ENCODE measurements at places on chromosomes 5 and 9. TPM values are rescaled to one million over a fixed set of nuclear protein-coding genes. Genes with fewer than 3 reads are reported as not detected.

DNA sequence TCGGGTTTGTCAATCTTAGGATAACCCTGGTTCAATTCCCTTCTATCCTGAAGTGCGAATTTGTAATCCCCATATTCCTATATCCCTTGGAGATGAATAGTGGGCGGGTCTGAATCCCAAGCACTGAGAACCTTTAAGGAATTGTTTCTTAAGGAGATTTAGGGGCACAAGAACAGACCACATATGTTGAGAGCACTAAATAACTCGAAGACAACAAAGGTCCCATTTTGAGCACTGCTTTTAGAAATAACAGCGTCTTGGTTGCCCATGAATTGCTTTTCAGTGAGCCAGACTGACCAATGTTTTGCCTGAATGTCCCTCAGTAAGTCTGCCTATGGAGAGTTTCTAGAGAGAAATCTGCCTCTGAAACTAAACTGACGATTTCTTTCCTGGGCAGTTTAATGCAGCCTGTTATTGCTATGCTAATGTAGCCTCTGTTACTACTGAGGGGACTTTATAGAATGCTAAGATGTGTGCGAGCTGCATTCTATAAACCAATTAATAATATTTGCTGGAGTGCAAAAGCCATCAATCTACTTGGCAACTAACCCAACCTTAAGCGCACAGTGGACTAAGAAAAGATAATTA is 445.0 kb upstream of the DMAC1 start:
- no peak overlapping the region for H3K27ac ChIP-seq
- no peaks in the 10 kb centered on the region for H3K4me1 ChIP-seq
- no peak for DNase-seq
- H3K36me3 ChIP-seq: no peaks in the 10 kb centered on the region

DNA sequence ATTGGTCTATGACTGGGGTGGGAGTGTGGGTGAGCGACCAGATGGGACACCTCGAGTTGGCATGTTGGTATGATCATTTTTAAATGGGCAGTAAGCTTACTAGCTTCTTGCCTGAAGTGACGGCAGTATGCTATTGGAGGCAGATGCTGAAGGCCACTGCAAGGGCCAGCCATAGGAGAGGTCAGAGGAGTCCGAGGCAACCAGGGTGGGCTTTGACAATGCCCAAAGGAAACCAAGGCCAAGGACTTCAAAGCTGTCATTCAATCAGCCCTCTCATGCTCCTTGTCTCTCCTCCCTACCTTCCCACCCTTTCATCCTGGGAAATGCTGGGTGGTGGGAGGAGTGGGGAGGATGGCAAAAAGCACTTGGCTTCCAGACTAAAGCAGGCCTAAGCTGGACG is 57.1 kb upstream of the GLRX start:
- no peak overlapping the region for H3K4me3 ChIP-seq
- no peaks in the 10 kb centered on the region for H3K36me3 ChIP-seq
- DNase-seq: no peak
- no peaks in the 10 kb centered on the region for H3K4me1 ChIP-seq

DNA sequence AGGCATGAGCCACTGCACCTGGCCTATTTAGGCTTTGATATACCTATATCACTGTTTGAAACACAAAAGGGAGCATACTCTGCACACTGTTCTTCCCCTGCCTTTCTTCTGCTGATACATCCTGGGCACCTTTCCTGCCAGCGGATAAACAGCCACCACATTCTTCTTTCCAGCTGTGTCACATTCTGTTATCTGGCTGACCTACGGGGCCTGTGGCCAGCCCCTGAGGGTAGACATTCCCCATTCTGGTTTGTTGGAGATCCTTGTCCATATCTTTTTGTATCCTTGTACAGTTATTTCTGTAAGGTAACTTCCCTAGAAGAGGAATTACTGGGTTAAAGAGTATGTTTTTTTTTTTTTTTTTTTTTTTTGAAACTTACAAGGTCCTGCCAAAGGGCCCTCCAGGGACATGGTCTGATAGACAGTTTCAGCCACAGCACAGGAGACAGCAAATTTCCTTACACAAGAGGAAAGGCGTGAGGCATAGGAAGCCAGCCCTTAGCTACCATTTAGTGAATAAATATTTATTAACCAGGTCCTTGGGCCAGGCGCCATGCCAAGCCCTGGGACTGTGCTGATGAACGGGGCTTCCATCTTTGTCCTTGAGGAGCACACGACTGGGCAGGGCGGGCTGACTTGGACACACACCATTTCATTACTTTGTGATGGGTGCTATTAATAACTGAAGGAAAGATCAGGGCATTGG is 57.8 kb downstream of the ERGIC1 start:
- no peak overlapping the region for H3K4me3 ChIP-seq
- DNase-seq: no peak
- H3K27me3 ChIP-seq: no peaks in the 10 kb centered on the region

DNA sequence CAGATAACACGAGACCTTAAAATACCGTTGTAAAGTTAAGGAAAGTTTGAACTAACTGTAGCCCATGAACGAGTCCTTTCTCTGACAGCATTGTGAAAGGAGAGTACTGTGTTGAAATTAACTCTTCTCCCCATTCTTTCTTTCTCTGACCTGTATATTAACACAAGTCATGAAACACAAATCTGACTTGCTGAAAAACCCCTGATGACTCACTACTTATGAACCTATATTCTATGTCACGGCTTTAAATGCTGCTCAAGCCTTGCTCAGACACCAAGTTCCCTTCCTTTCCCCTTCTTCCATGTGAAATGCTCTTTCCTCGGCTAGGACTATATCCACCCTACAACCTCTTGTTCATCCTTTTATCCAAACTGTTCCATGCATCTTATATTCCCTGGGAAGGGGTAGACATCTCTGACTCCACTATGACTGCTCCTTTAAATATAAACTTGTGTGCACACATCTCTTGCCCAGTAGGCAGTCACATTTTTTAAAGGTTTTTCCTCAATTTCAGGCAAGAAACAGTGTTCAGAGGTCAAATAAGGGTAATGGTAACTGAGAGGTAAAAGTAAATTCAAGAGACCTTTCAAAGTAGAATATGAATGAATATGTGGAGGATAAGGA is 142.9 kb downstream of the NFIB start:
- no peak overlapping the region for H3K4me3 ChIP-seq
- H3K36me3 ChIP-seq: no peaks in the 10 kb centered on the region
- no peaks in the 10 kb centered on the region for H3K27me3 ChIP-seq
- DNase-seq: no peak

DNA sequence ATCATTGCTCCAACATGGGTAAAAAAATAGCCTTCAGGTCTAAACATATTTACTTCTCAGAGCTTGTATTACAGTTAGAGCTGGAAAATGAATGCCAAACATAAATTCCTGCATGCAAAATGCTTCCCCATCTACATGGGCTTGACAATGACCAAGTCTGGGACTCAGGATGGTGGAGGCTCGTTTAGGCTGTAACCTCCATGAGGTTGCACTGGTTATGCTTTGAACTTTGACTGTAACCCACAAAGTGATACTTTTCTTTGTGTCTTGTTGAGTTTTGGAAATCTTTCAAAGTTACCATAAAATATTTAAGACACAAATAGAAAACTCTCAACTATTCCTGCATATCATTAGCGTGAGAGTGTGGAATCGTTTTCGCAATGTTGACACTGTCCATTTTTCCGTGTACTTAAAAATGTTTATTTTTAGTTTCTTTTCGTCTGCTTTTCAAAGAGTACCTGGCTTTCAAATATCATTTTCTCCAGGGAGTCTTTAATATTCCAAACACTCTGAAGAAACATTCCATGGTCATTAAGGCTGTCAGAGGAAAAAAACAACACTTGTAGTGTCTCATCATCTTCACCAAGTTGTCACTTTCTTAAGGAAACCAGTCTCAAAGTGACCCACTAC is 487.8 kb downstream of the ENC1 start:
- H3K36me3 ChIP-seq: no peaks in the 10 kb centered on the region
- H3K27me3 ChIP-seq: no peaks in the 10 kb centered on the region
- H3K4me3 ChIP-seq: no peak overlapping the region
- H3K27ac ChIP-seq: peak overlapping the region; percentile 21
- no peaks in the 10 kb centered on the region for H3K4me1 ChIP-seq
- no peak for DNase-seq

- DNase-seq: no peak
- H3K4me1 ChIP-seq: peaks cover 11% of the 10 kb centered on the region
- peak overlapping the region; percentile 57 for H3K27ac ChIP-seq
Observed at GRCh38 chr9:99044827-99045226, 60.1 kb upstream of the TGFBR1 start.

- H3K4me3 ChIP-seq: no peak overlapping the region
- H3K36me3 ChIP-seq: peaks cover 16% of the 10 kb centered on the region
- H3K27ac ChIP-seq: no peak overlapping the region
- DNase-seq: no peak
Observed at GRCh38 chr9:36237230-36237629, 21.0 kb downstream of the GNE start.

DNA sequence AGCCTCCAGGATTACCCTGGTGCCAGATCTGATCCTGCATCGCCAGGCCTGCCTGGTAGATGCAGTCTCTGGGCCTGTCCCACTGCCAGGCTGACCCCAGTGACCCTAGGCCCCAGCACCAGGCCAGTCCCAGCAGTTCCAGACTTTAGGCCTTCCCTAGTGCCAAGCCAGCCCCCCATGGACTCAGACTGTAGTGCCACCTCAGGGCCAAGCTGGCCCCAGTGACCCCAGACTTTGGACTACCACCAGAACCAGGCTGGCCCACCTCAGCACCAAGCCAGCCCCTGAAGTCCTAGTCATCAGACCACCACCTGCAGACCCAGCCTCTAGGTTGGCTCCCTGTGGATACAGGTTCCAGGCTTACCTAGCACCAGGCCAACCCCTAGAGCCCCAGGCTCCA is 142.5 kb downstream of the PJA2 start:
- no peak overlapping the region for H3K4me3 ChIP-seq
- no peaks in the 10 kb centered on the region for H3K27me3 ChIP-seq
- no peaks in the 10 kb centered on the region for H3K4me1 ChIP-seq
- H3K36me3 ChIP-seq: no peaks in the 10 kb centered on the region
- H3K27ac ChIP-seq: no peak overlapping the region

The LIFR gene
- 85.0 TPM for total RNA-seq

The PCDHGA9 gene
- 8.7 TPM for total RNA-seq

The CD14 gene
- 125 TPM for total RNA-seq

The TMEM232 gene
- total RNA-seq: 3.8 TPM

The RALGPS1 gene
- total RNA-seq: 11.9 TPM

The F2R gene
- total RNA-seq: 13.7 TPM

The TPPP gene
- 45.7 TPM for total RNA-seq
